ENCODE measurements at places on chromosomes 3 and 15. TPM values are rescaled to one million over a fixed set of nuclear protein-coding genes. Genes with fewer than 3 reads are reported as not detected.

GRCh38 chr15:51076524-51077220 lies 18.0 kb downstream of the TNFAIP8L3 start:
- DNase-seq, result peak; percentile 21

- no peak for DNase-seq
Observed at GRCh38 chr3:71563827-71564226, 19.7 kb downstream of the FOXP1 start.

GRCh38 chr3:151112731-151113130 lies 27.3 kb downstream of the MED12L start:
- DNase-seq, result no peak

DNA sequence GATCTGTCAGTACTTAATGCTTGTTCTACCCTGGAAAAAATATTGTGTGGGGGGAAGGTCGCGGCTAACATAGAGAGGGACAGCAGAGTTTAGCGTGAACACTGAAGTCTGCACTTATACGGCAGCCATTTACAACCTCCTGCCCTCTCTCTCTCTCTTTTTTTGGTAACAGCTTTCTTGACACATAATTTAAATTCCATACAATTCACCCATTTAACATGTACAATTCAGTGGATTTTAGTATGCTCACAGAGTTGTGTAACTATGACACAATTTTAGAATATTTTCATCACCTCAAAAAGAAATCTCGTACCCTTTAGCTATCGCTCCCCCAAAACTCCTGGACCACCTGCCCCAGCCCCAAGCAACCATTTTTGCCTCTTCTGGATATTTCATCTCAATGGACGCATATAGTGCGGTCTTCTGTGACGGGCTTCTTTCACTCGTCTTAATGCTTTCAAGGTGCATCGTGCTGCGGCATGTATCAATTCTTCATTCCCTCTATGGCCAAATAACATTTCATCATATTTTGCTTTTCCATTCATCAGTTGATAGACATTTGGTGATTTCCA lies 141.8 kb downstream of the XXYLT1 start:
- DNase-seq, result no peak

ZIC1 gene
- total RNA-seq, result 24.3 TPM

- no peak for DNase-seq
Observed at GRCh38 chr15:66089509-66089908, 164.0 kb downstream of the MEGF11 start.

DNA sequence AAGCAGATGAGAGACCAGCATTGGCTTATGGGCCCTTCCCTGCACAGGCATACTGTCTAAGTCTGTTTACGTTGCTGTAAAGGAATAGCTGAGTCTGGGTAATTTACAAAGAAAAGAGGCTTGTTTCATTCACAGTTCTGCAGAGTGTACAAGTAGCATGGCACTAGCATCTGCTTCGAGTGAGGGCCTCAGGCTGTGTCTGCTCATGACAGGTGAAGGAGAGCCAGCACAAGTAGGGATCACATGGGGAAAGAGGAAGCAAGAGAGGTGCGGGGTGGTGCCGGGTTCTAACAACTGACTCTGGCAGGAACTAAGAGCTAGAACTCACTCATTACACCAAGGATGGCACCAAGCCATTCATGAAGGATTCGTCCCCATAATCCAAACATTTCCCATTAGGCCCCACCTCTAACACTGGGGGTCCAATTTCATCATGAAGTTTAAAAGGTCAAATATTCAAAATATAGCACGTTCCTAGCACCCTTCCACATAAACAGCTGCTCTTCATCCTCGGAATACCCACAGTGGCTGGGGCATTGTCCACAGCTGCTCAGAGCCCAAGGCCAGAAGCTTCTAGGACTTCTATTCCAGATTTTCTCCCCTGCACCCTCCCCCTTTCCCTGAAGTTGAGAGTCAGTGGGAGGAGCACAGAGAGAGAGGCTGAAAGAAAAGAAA lies 5.6 kb downstream of the RTP3 start:
- no peak for DNase-seq

FMN1 gene
- 9.0 TPM for total RNA-seq

DNA sequence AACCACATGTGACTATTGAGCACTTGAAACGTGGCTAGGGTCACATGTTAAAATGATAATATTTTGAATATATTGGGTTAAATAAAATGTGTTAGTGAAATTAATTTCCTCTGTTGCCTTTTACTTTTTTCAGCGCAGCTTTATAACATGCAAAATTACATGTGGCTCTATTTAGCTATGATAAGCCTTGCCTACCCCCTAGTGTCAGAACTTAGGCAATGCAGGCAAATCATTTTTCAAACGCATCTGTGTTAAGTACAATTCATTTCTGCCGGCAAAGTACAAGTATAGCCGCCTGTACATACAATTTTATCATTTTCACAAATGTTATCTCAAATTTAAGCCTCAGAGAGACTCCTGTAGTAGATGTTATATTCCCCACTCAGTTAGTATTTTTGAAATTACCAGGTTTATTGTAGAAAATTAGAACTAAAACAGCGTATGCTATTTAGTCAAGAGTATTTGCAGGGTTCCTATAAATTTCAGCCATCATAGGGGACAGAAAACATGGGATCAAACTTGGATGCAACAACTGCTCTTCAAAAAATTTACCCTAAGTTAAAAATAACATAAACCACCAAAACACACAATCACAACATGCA lies 56.1 kb downstream of the TAFA4 start:
- DNase-seq, result no peak

GRCh38 chr3:71482771-71483170 lies 100.8 kb downstream of the FOXP1 start:
- DNase-seq, result no peak

SKIL gene
- 26.8 TPM for total RNA-seq

DPH3 gene
- 3.4 TPM for total RNA-seq

GRCh38 chr3:178584722-178585380 lies 48.6 kb downstream of the KCNMB2 start:
- DNase-seq, result no peak

GRCh38 chr3:47974974-47975470 lies 41.2 kb downstream of the MAP4 start:
- DNase-seq, result no peak

DNA sequence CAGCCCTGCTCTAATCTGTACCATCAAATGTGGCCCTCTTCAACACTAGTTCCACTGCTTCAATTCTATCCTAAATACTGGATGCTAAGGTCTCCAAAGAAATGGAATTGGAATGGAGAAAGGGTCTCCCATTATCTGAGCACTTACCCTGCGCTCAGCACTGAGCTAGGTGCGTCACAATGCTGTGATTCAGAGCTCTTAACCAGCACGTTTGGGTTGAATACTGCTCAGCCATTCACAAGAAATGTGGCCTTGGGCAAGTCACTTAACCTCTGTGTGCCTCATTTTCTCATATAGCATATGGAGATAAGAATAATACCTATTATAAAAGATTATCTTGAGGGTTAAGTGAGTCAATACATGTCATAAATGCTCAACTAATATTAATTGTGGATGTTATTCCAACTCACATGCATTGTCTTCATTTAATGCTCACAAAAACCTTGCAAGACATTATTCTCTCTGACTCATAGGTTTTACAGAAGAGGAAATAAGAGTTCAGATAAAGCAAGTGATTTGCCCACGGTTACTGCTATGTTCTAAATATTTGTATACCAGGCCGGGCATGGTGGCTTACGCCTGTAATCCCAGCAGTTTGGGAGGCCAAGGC lies 27.4 kb upstream of the SRGAP3 start:
- no peak for DNase-seq

DNA sequence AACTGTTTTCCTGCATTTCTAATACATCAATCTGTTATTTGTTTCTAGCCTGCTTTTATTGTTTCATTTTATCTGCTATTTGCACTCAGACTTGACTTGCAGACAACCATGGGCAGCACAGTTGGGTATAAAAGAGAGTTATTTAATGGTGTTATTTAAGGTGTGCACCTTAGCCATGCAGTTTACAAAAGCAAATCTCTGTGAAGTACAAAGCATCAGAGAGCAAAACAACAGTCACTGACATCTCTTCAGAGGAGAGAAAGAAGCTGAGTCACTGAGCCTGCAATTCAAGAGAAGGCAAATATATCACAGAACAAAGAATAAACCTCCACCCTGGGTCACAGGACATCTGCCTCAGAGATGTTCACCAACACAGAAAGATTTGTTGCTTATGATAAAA lies 255.9 kb upstream of the ICE2 start:
- DNase-seq, result no peak

Measured in MG63 (cell line).